ENCODE measurements at places on chromosomes 7 and 10.
A peak's percentile ranks its signal among the peaks of the same experiment; 100 is the strongest.

GRCh38 chr10:61047788-61048560, 104.0 kb upstream of the RHOBTB1 start:
- DNase-seq, result no peak

GRCh38 chr10:71854031-71854430, 3.0 kb upstream of the PSAP start:
- DNase-seq, result peak; percentile 28

DNA sequence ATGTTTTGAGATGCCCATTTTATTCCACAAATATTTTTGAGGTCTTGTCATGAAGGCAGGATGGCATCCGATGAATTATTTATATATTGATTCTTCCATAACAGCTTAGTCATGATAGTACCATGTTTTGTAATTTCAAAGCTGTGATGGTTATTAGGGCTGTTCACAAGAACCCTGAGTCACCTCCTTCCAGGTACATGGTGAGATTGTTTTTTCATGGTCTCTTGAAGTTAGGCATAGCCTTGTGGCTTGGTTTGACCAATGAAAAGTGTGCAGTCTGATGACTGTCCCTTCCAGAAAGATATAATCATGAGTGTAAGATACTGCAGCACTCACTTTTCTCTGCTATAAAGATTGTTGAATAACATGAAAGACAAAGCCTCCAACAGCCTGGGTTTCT, 274.8 kb downstream of the FGFR2 start:
- no peak for DNase-seq

DNA sequence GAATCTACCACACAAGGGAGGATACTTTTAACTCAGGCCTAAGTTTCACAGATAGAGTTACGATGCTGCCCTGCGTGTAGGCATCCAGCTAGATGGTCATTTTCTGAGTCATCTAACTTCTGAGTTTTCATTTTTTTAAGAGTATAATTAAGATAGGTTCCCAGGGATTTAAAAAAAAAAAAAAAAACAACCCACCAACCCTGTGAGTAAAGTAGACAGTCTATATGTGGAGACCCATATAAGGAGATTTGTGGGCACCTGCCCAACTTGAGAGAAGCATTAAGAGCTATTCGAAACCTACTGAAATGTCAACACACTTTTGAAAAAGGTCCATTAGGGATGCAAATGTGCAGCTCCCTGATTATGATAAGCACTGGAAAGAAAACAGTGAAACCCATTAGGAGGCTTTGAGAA, 257.3 kb downstream of the TRIL start:
- no peak for DNase-seq

DNA sequence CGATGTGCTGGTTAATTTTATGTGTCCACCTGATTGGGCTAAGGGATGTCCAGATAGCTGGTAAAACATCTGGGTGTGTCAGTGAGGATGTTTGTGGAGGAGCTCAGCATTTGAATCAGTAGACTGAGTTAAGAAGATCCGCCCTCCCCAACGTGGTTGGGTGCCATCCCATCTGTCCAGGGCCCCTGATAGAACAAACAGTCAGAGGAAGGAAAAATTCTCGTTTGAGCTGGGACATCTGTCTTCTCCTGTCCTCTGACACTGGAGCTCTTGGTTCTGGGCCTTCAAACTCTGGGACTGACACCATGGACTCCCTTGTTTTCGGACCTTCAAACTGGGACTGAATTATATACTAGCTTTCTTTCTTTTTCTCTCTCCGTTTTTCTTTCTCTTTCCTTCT, 59.6 kb downstream of the CARD11 start:
- DNase-seq, result no peak

GRCh38 chr7:51029701-51030191, 247.1 kb upstream of the GRB10 start:
- DNase-seq, result peak; percentile 18

DNA sequence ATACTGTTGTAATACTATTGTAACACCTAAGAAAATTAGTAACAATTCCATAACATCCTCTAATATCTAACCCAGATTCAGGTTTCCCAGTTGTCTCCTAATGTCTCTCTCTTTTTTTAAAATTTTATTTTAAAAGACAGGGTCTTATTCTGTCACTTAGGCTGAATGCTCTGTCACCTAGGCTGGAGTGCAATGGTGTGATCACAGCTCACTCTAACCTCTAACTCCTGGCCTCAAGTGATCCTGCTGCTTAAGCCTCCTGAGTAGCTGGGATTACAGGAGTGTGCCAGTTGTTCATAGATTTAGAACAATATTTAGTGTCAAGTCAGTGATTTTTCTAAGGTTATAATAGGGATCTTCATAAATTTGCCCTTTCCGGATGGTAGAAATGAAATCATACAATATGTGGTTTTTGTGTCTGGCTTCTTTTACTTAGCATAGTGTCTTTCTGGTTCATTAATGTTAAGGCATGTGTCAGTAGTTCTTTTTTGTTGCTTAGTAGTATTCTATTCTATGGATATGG, 14.7 kb downstream of the RALA start:
- no peak for DNase-seq

- DNase-seq, result no peak
Measured at GRCh38 chr10:90788968-90789367, 68.9 kb downstream of the HTR7 start.

- DNase-seq, result no peak
Measured at GRCh38 chr7:75945297-75946168, 30.6 kb downstream of the POR start.

- DNase-seq, result no peak
Measured at GRCh38 chr7:46879783-46880182, 702.1 kb downstream of the TNS3 start.

DNA sequence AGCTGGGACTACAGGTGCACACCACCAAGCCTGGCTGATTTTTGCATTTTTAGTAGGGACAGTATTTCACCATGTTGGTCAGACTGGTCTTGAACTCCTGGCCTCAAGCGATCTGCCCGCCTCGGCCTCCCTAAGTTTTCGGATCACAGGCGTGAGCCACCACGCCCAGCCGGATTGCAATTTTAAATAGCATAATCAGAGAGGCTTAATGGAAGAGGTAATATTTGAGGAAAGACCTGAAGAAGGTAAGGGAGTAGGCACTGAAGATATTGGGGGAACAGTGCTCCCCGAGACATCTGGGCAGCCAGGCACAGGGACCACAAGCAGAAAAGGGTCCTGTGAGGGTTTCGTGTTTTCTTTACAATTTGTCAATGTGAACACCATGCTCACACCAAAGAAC, 61.4 kb upstream of the USP6NL start:
- no peak for DNase-seq

GRCh38 chr7:28729727-28730126, 228.4 kb downstream of the TRIL start:
- no peak for DNase-seq

DNA sequence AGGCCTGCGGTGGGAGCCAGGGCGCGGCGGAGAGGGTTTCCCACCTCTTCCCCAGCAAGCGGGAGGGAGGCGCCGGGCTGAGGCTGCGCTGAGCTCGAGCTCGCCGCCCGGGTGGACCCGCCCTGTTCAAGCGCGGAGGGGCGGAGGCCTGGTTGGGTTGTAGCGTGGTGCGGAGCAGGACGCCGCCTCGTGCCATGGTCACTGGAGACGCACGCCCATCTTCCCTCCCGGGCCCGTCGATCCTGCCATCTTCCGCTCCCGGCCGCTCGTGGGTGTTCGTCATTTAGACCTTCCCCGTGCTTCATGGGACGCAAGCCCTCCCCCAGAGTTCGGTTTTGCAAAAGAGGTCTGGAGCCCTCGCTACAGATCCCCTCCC, 9.3 kb upstream of the EN2 start:
- DNase-seq, result no peak

DNA sequence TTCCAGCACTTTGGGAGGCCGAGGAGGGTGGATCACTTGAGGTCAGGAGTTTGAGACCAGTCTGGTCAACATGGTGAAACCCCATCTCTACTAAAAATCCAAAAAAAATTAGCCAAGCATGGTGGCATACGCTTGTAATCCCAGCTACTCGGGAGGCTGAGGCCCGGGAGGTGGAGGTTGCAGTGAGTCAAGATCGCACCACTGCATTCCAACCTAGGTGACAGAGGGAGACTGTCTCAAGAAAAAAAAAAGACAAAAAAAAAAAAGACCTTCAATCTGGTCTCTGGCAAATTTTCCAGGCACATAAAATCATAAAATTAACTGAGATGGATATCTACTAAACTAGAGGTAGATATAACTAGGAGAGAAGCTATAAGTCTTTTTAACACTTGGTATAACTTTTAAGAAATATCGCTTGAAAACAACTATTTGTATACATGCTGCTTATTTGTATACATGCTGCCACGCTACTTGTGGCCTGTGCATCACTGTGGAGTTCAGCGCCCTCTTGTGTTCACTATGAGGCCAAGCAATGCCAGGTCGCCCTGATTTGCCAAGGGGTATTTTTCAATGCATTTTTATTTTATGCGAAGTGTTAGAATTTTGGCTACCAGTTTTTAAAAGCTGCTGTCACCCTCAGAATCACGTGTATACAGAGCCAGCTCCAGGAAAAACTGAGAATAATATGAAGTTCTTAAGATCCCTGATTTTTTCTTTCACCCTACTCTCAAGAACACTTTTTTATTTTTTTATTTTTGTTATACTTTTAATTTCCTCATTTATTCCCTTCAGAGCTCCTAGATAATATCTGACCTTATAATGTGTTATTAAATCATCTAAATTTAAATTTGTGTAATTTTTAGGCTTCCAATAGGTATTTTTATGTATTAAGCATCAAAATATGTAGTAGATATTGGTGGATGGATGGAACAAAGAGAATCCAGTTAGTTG, 26.7 kb downstream of the CYCS start:
- DNase-seq, result peak; percentile 83

DNA sequence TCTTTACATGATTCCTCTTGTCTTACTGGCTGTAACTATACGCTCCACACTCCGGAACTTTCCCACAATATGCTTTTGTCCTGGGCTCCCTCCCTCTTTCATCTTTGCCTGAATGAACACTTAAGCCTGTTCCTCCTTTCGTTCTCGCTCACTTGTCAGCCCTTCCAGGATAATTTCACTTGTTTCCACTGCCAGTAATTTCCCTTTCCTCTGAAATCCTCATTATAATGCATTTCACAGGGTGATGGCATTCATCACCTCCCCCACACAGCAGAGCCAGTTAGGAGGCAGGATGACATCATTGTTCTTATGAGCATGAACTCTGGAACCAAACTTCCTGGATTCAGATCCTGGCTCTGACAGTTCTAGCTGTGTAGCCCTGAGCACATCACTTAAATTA, 372.6 kb downstream of the GPR158 start:
- DNase-seq, result peak; percentile 40

DNA sequence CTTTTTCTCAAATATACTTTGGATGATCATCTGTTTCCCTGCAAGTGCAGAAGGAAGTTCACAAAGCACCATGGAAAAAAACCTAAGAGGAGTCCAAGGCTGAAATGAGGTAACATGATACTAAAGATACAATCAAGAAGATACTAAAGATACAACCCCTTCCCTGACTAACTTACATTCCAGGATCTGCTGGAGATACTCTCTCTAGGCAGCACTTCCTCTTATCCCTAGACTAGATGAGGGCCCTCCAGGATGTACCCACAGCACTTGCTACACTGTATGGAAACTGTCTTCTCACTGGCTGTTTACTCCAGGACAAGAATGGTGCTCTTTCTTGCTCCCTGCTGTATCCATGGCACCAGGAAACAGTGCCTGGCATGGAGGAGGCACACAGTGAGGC, 116.4 kb upstream of the NFE2L3 start:
- DNase-seq, result no peak

- no peak for DNase-seq
Measured at GRCh38 chr10:129021594-129022304, 445.3 kb upstream of the MGMT start.

DNA sequence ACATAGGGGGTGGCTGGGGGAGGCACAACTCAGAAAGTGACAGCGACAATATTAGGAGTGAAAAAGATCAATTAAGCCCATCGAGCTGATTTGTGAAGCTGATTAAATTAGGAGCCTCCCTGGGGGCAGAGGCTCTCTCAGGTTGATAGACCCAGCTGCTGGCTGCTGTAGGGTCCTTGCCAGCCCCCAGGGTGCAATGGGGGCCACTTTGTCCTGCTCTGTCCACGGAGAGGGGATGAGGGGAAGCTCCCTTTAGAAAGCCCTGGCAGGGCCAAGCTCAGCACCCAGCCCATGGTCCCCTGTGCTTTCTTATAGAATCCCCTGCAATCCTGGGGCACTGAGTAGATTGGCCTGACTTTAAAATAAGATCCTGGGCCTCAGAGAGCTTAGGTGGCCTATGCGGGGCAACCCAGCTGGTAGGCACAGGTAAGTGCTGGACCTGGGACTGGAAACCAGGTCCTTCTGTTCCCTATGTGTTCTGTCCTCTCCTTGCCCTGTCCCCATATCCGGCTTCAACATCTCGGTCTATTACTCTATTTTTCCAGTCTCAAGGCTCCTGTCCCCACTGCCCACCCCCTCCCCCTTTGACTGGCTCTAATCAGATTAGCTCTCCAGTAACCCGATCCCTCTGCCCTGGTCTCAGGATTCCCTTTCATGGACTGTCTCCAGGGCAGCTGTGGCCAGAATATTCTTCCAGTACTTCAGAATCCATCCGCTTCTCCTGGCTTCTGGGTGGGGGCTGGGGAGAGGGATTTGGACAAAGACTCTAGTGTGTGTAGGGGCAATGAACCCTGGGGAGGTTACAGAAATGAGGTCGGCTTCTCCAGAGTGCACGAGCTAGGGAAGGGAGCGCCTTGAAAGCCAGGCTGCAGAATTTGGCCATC, 259.6 kb downstream of the RPS24 start:
- no peak for DNase-seq

- DNase-seq, result no peak
Measured at GRCh38 chr10:58756130-58756719, 243.6 kb downstream of the BICC1 start.

GRCh38 chr7:152553671-152554317, 118.0 kb upstream of the KMT2C start:
- no peak for DNase-seq

- DNase-seq, result no peak
Measured at GRCh38 chr7:94298943-94299342, 95.8 kb upstream of the COL1A2 start.

- no peak for DNase-seq
Measured at GRCh38 chr10:68606918-68607317, 46.8 kb downstream of the TET1 start.

GRCh38 chr10:85446827-85447226, 919.8 kb downstream of the GRID1 start:
- DNase-seq, result no peak

Measured in brain (organoid and tissue), 16 donors.